ENCODE measurements at places on chromosomes 6 and 20.
A peak's percentile ranks its signal among the peaks of the same experiment; 100 is the strongest.

- no peak for DNase-seq
Observed at GRCh38 chr6:150681578-150682395, 82.1 kb downstream of the PLEKHG1 start.

GRCh38 chr20:62736407-62737071, 27.9 kb downstream of the NTSR1 start:
- peak; percentile 57 for DNase-seq

- DNase-seq, result no peak
Observed at GRCh38 chr6:40903456-40903855, 135.6 kb downstream of the UNC5CL start.

DNA sequence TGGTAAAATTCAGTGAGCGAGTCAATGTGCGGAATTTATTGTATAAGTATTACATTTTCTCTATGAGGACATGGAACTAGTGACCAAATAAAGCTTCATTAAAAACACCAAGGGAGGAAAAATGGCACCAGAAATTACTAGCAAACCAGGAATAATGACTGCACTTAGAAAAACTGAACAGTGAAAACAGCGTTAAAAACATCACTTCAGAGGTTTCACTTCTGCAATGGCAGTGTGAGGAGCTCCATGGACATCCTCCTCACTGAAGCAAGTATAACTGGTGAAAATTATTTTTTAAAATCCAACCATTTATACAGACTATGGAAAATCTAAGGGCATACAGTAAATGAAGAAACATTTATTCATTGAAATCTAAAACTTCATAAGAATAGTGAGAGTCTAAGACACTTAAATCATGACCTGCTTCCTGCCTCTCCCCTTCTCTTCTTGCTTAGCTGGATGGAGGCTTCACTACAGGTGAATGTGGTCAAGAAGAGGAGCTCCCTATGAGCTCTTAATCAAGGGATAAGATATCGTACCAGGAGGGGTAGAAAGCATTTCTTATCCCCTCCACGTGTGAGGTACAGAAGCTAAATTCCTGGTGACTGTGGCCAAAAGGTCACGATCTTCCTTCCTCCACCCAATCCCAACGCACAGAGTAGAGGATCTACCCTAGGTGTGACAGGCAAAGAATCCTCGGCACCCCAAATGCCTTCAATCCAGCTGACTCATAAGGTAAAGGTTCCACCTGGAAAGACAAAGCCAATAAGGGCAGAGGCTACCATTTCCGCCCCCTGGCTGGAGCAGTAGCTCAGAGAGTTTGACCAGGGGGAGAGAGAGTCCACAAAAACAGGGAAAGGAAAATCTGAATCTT, 12.3 kb upstream of the ASF1A start:
- DNase-seq, result no peak

DNA sequence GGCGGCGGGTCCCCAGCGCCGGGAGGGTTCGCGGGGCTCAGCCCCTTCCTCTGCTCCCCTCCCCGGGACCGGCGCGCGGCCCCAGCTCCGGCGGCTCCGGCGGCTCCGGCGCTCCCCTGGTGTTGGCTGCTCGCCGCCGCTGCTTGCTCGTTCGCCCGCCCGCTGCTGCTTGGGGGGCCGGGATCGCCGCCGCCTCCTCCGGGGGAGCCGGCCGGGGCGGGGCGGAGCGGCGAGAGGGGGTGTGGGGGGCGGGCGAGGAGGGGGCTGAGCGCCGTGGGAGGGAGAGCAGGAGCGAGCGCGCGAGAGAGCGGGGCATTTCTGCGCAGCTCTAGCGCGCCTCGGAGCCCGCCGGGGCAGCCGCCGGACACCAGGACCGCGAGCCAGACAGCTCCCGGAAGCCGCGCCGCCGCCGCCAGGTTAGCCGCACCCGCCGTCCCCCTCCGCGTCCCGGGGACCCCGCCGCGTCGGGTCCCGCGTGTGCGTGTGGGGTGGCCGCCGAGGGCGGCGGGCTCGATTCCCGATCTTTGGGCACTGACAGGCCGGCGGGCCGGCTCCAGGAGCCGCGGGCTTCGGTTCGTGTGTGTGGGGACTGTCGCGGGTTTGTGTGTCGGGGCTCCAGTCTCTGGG, 62.0 kb upstream of the EPB41L1 start:
- DNase-seq, result peak; percentile 63

GRCh38 chr6:155050311-155050710, 55.2 kb downstream of the TIAM2 start:
- peak; percentile 65 for DNase-seq

DNA sequence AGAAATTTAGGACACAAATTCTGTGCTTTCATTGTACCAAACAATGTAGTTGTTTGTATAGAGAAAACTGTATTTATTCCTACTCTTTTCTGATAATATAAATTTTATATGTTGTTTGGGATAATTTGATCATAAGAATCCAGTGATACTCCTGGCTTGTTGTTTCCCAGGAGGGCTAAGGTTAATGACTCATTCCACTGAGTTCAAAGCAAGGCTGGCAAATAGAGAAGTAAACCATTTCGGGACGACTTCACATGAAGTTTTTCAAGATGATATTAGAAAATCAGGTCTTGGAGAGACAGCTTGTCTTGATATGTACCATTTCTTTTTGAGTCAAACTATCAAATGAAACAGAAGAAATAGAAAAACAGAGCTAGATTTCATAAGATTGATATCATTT, 326.1 kb upstream of the CNR1 start:
- no peak for DNase-seq

- DNase-seq, result no peak
Observed at GRCh38 chr6:139542351-139542750, 167.9 kb upstream of the CITED2 start.

GRCh38 chr6:22821664-22822320, 252.4 kb downstream of the HDGFL1 start:
- no peak for DNase-seq

DNA sequence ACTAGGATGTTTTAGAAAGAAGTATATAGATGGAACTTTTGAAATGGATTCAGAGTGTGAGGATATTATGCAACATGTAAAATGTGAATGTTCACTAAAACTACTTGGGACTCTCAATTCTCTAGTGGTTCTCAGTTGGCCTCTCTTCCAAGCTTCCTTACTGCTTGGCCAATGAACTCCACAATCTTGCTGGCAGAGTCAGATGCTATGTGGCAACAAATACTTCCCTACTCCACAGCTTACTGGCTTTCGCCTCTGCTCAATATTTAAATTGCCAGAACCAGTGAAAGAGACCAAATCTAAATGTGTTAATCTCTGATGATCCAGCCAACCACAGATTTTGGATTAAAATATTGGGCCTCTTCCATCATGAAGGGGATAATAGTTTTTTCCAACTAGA, 138.4 kb downstream of the HTR1B start:
- DNase-seq, result no peak

DNA sequence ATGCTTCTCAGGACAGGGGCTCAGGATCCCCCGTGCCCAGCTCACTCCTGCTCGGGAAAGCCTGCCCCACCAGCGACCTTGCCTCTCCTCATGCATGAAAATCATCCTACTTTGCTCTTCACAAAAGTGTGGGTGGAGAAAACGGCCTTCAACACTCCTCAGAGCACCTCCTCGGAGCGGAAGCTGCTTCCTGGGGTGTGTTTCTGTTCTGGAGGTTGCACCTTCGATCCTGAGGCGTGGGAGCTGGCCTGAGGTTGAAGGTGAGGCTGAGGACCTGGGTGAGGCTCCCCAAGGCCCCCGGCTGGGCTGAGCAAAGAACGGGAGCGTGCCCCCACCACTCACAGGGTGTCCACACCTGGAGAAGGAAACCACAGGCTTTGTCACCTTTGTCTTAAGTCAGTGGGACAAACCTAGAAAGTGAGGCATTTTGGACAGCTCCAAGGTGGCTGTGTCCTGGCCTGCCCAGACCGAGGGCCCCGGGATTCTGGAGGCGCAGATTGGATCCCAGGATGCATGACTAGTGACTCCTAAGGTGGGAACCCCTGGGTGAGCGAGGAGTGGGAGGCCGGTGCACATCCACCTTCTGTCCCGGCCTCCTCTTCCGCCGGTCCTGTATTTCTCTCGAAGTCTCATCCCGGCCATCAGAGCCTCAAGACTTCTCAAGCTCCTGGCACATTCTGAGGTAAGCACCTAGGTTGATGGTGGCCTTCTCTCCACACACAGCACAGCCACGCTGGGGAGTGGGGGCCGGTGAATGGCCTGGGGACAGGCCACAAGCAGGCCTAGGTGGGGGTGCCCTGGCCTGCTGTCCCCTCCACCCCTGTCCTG, 104.7 kb downstream of the TMEM242 start:
- no peak for DNase-seq

DNA sequence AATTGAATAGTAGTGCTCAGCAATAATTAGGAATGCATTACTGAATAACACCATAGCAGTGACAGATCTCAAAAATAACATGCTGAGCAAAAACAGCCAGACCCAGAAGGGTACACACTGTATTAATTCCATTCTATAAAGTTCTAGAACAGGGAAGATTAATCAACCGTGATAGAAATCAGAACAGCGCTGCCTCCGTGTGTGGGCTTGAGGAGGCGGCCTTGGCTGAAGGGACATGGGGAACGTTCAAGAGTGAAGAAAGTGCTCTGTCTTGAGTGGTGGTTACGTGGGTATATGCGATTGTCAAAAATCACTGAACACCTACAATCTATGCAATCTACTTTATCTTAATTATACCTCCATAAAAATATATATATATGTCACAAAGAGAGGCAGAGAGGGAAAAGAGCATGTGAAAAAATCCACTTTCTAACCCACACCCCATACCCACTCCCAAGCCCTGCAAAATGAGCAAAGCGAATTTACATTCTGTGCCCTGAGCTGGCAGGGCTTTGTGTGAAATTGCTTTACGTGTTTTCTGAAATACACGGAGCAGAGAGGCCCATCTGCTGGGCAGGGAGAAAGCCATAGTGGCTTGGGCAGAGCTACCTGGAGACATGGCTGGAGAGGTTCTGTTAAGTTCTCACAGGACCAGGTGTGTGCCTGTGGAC, 74.4 kb downstream of the NFATC2 start:
- DNase-seq, result peak; percentile 41

- no peak for DNase-seq
Observed at GRCh38 chr20:36485286-36485685, 56.0 kb upstream of the MYL9 start.

- DNase-seq, result no peak
Observed at GRCh38 chr20:16052456-16052855, 520.8 kb downstream of the KIF16B start.

DNA sequence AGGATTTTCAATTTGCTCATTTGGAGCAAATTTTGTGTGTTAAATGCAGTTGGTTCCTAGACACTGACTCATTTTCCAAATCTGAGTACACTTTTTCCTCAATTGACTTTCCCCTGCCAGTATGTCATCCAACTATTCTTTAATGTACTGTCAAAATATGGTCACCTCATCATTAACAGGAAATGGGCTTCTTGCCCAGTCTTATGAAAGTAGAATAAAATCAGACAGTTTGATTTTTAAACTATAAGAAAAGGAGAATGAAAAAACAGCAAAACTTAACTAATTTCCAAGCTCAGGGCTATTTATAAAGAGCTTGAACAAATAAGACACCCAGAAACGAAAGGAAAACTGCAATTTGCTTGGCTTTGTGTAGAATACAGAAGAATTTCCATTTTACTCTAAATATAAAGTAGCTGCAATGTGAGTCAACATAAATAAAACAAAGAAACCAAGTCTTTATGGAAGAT, 43.7 kb upstream of the RAB23 start:
- no peak for DNase-seq

DNA sequence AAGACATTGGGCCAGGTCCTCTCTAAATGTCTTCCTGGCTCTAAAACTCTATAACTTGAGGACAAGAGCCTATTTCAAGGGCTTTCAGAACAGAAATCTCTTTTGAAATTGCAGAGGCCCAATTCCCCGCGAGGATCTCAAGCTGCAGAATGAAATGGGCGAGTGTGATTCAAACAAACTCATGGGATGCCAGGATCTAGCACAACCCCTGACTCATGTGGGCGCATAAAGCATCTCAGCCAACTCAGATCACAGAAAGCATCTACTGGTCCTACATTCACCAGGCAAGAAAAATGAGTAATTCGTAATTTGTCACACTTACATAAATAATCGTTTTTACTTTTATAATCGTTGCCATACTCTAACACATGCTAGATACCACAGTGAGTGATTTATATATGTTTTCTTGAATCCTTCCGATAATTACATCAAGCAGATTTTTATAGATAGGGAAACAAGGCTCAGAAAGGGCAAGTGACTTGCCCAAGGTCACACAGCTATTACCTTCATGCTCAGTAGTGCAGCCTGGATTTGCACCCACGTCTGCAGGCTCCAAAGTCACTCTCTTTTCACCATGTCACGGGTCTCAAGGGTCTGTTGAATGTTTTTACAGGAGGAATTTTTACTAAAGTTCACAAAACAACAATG, 26.2 kb downstream of the FOXF2 start:
- DNase-seq, result no peak

DNA sequence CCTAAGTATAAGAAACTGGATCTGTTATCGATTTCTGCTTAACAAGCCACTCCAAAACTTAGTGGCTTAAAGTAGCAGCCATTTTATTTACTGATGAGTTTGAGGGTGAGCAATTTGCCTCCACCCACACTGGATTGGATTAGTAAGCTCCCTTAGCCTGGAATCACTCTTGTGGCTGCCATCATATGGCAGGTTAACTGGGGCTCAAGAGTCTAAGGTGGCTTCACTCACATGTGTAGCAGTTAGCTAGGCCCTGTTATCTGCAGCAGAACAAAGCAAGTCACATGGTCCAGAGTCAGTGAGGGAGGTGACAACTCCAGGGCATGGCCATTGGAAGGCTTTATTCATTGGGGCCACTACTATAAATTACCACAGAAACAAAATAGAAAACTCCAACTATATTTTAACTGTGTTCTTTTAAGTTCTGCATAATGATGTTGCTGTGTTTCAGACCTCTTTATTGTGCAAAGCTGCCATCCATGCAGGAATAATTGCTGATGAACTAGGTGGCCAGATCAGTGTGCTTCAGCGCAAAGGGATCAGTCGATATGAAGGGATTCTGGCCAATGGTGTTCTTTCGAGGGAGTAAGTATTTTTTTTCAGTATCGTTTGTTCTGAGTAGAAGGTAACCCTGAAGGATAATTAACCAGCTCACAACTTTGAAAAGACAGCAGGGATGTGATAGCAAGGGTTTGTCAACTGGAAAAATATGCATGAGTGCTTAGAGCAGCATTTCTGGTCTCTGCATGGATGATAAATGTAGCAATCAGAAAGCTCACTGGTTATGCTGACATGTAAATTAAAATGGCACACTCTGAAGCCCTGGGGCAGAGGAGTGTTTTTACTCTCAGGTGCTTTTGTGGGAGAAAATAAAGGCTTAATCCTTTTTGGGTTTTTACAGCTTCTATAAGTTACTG, 49.6 kb downstream of the DCBLD1 start:
- no peak for DNase-seq

GRCh38 chr20:23107466-23107865, 21.3 kb upstream of the CD93 start:
- no peak for DNase-seq

GRCh38 chr6:33168639-33169038, 23.6 kb downstream of the COL11A2 start:
- no peak for DNase-seq

GRCh38 chr20:1448081-1448620, 18.5 kb downstream of the NSFL1C start:
- no peak for DNase-seq

Data from activated effector memory CD4-positive, alpha-beta T cell treated with anti-CD3 and anti-CD28 coated beads, Interleukin-2, amount 50 U/mL, for 16 hours (primary cell).